Epithelial cell of esophagus (primary cell): ENCODE measurements at places on chromosomes 3 and 15.

DNA sequence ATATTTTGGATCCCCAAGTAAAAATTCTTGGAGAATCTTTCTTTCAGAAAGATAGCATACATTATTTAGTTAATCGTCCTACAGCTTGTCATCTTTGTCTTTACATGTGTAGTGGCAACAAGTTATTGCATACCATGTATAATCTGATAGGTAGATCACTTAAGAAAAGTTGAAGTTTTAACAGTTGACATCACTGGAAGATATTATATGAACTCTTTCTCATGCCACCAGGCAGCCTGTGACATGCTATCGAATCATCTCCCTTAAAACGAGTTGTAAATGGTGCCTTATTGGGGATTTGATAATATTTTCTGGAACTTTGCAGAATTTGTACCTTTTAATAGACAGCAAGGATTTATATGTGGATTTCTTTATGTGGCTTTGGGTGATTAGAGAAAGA, 8.7 kb downstream of the U2SURP start:
- DNase-seq: peak; percentile 24

DNA sequence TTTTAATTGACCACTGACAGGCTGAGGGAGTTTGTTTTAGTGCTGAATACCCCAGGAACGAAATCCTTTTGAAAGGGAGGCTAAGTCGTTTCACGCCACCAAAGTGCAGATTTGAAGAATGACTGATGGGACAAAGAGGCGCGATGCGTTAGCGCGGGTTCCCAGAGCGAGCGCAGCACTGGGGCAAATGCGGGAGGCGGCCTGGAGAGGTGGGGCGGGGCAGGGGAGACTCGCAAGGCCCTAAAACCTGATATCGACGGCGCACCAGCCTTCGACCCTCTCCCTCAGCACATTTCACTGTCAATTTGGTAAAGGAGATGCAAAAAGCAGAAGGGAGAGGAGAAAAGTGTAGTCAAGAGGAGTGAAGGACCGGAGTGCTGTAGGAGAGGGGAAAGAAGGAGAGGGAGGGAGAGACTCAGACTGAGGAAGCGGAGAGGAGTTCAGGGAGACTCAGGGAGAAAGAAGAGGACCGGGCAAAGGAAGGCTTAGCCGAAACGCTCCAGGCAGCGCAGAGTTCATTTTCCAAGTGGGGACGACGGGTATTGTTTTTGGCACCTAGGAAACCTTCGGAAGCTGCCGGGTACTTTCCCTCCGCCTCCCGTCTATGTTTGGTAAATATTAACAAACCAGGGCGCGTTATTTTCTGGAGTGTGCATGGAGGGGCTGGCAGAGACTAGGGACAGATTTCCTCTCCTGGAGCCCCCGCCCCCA, 3.8 kb upstream of the FOXB1 start:
- DNase-seq: no peak

DNA sequence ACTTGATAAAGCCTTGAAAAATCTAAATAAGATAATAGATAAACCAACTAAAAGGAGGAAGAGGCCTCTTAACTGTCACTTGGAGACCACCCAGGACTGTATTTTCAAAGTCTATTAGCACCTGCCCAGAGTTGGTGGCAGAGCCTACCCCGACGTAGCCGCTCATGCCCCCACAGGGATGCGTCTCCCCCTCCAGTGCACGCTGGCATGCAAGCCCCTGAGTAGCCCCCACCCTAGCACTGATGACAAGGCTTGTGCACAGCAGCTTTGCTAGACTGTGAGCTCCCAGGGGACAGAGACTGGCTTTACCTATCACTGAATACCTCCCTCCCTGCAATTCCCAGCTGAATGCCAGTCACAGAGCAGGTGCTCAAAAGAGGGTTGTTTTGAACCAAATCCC, 54.1 kb upstream of the HES1 start:
- no peak for DNase-seq

DNA sequence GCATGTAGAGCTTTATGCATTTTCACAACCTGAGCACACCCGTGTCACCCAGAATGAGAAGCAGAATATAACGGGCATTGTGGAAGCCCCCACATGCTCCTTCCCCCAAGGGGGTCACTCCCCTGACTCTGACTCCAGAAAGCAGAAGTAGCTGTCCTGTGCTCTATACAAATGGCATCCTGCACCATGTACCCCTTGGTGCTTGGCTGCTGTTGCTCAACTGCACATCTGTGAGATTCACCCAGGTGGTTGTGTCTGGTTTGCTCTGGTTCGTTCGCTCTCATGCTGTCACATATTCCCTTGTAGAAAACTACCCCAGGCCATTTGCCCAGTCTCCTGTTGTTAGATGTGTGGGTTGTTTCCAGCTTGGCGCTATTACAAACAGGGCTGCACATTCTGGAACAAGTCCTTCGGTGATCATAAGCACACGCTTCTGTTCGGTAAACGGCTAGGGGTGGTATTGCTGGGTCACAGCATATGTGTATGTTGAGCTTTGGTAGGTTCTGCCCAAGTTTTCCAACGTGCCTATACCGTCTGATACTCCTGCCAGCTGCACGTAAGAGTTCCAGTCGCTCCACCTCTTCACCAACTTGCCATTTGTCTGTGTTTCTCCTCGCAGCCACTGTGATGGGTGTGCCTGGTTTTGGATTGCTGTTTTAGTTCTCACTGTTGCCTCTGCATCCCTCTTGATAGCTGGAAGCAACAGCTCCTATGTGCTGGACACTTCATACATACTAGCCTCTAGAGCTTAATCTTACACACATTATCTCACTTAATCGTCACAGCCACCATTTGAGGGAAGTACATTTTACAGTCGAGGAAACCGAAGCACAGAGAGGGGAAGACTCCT, 65.4 kb upstream of the SLC6A6 start:
- peak; percentile 20 for DNase-seq

DNA sequence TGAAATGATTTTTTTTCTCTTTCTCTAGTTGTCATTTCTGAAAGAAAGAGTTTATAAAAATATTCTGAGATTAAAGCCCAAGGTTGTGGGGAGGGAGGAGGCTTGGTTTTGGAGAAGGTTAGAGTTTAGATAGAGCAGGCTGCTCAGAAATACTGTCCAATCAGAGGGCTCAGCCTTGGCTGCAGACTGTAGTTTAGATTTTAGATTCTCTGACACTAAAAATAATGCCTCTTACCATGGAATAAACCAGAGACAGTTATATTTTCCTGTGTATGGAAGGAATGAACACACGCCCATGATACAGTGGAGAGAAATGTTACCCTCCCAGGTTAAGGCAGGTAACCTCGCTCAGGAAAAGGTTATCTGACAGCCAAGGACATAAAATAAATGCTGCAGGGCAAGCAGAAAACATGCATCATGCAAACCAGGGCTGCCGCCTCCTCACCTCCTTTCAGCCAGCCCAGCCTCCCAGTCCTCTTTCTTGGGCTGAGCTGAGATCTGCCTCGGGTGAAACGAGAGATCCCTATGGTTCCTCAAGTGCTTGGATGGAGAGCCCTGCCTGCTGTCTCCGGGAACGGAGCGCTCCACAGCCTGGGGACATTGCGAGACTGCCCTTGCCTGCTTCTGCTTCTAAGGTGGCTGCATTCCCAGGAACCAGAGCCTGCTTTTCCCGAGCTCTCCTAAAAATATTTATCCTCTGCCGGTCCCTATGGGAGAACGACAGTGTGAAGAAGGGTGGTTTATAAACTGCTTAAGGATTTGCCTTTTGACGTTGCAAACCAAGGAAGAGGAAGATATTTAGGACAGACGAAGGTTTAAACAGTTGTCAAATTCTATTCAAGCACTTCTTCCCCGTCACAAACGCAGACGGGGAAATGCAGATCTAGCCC, 848 bp downstream of the NCEH1 start:
- peak; percentile 59 for DNase-seq

- no peak for DNase-seq
Measured at GRCh38 chr15:83118291-83118827, 10.9 kb downstream of the TM6SF1 start.

DNA sequence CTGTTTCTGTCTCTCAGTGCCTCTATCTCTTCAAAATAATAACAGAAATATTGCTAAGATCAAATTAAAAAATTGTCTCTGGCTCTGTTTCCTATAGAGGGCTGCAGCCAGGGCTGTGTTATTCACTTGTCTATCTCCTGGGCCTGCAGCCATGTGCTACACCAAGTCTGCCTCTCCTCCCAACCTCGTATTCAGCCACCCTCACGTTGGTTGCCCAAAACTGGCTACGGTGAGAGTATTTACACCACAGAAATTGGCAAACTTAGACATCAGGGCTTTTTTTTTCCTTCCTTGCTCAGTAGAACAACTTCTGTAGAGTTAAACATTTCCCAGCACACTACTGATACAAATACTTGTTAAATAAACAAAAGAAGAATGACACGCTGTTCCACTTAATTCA, 320.9 kb upstream of the ICE2 start:
- DNase-seq: no peak

DNA sequence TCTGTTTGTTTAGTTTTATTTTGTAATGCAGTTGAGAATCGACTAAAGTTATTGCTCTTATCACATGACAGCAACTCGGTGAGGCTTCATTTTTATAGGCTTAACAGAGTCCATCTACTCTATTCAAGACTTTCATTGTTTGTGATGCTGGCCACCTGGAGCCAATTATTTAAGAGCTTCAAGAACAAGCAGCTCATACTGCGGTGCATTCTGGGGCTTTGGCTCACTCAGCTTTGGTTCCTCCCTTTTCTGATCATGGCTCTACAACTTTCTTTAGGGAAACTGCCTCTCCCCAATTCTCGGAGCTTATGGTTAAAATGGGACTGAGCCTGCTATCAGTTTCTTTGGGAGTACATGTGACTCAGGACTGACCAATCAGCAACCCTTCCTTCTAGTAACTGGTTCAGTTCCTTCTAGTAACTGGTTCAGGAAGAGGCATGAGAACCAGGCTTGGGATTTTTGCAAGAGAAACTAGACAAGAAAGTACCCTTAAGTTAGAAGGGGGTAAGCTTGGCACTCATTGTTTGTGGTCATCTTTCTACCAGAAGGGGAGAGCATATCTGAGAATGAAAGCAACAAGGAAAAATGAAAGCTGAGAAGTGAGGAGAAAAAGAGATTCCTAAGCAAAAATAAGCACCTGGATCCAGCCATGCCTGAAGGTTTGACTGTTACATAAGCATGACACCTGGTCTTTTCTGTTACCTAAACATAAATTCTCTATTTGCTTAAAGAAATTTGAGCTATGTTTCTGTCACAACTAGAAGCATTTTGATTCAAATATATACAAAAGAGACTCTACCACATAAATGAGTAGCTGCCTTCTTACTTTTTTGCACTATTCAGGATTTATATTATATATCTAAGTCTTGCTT, 24.1 kb upstream of the ARHGEF3 start:
- DNase-seq: no peak

DNA sequence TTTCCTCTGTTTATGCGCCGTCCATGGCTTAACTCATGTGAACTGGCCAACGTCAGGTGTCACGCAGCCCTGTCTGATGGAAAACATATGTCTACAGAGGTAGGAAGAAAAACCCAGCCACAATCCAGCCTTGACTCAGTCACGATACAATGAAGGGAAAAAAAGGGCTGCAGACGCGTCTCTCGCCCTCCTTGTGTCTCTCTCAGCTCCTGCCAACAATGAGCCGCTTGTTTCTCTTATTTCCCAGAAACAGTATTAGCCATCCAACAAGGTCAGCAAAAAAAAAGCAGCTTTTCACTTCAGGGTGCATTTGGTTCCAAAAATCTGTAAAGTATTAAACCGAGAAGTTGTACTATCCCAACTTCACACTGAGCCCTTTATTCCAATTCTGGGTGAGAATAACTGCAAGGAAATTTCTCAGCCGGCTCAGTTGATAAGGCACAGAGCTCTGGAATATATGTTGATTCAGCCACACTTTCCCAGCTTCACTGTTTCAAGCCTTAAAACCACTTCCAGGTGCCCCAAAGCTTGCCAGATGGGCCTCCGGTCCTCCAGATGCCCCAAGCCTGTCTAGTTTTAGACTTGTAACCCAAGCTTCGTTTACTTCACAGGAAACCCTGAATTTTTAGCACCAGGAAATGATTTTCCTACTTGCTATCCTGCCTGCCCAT, 79.4 kb downstream of the TM4SF4 start:
- no peak for DNase-seq

GRCh38 chr15:52558196-52558595, 10.6 kb downstream of the ARPP19 start:
- DNase-seq: peak; percentile 97

DNA sequence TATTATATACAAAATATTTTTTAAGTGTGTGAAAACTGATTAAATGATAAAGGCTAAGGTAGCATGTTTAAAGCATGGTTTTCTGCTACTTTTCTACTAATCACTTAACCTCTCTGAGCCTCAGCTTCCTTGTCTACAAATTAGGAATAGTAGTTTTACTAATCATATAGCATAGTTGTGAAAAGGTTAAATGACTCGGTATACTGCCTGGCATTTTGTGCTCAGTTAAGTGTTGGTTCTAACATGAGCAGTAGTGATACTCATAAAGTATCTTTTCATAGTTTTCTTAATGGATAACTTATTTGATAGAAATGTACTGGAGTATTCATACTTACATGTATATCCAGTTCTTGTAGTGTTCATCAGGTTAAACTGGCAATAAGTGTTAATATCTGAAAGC, 13.6 kb downstream of the RASA2 start:
- DNase-seq: no peak

DNA sequence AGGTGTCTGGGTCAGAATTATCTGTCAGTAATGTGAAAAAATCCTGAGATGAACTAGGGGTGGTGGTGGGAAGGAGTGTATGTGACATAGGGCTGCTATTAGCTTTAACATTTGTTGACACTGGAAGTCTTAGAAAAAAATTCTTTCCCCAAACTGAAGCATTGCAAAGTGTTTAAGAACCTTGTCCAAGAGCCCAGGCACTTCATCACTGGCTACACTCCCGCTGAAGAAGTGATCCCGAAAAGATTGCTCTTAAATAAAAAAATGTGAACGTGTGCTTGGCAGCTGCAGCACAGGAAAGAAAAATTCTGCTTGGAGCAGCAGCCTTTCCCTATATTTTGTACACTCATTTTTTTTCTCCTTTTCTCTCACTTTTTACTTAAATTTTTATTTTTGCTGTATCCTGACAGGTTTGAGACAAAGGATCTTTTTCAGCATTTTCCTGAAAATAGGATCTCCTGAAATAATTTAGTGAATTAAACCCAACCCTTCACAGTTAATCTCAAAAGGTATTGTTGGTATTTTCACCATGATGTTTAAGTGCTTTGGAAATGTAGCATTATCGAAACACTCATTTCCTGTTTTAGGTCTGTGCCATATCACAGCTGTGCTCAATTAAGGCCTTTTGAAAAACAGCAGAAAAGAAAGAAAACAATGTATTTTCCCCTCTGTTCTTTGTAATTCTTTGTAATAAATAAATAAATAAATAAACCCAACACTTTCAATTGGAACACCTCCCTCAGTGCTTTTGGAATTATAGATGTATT, 477.6 kb downstream of the ZNF385D start:
- DNase-seq: no peak

DNA sequence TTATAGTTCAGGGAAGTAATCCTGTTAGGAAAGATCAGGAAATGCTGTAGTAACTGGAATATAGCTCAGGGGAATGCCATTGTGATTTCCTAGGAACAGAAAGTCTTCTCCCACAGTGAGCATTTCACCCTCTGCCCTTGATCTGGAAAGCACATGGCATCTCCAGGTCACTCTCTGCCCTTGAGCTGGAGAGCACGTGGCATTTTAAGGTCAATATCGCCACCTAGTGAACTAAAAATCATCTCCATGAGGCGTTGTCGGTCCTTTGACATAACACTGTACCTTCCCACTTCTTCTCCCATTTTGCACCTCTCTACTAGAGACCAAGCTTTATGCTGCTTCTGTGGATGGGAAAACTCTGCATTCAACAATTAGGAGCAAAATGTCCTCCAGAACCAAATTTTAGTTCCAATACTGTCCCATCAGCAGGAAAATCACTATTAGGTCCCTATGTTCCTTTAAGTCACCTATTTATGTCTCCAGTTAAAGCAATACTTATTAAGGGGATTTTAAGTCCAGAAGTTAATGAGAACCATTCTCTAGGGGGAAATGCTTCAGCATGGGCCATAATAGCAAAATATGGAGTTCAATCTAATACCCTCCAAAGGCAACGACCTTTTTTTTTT, 54.7 kb upstream of the GK5 start:
- DNase-seq: peak; percentile 80
